ENCODE measurements at places on chromosomes 2 and 18. TPM values are rescaled to one million over a fixed set of nuclear protein-coding genes. Genes with fewer than 3 reads are reported as not detected.

The CFAP65 gene
- polyA plus RNA-seq, result 0.83 TPM

- no peak for DNase-seq
These were observed 32.5 kb downstream of the SLC1A4 start for GRCh38 chr2:65021709-65022108.

The FZD7 gene
- polyA plus RNA-seq, result 43.1 TPM

The DPP10 gene
- polyA plus RNA-seq, result 4.5 TPM

DNA sequence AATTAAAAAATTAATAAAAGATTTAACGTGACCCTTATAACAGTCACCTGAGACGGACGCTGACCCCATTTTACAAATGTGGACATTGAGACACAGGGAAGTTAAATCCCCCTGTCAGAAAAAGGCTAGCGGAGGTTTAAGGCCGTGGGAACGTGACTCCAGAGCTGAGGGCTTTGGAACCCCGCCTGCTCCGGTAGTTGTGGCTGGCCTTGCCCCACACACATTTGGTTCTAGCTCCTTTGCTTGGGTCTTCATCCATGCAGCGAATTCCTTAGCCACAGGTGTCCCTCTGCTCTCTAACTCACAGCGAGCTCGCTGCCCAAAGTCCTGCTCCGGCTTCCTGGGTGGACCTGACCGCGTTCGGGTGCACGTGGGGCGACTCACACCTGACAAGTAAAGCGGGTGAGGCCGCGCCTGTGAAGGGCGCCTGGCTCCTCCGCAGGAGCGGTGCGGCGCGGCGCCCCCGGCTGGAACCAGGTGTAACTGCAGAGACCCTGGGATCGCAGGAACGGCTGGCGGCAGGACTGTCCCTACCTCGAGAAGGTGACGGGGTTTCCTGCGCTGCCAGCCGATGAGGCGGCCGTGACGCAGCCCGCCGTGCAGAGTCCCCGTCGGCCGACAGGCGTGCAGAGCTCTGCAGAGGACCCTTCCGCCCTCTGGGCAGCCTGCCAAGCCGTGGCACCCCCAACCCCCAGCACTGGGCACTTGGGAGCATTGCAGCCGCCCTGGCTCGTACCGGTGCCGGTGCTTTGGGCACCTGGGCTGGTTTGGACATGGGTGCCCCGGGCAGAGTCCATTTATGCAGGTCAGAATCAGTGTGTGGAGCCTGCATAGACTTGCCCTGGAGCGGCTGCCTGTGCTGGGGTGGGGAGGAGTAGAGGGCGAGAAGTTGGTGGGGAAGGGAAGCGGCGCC is 2.4 kb upstream of the PROC start:
- DNase-seq, result peak; percentile 84

- peak; percentile 83 for DNase-seq
These were observed 7.6 kb downstream of the TBR1 start for GRCh38 chr2:161423421-161424393.

DNA sequence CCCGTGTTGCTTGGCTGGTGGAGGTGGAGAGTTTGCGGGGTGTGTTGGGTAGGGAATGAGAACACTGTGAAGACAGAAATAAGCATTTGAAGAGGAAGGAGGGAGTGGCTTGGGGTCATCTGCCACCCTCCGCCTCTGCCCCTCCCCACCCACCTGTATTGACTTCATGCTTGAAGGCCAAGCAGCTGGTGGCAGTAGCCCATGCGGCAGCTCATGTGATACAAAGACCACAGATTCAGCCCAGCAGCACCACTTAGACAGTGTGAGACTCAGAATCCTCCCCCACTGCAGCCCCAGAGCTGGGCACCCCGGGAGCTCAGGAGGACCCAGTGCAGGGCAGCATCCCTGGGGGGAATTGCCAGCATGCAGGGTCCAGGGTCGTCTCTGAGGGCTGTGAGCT is 15.4 kb downstream of the NPPC start:
- no peak for DNase-seq

- DNase-seq, result no peak
These were observed 29.3 kb downstream of the PELI1 start for GRCh38 chr2:64114912-64115277.

DNA sequence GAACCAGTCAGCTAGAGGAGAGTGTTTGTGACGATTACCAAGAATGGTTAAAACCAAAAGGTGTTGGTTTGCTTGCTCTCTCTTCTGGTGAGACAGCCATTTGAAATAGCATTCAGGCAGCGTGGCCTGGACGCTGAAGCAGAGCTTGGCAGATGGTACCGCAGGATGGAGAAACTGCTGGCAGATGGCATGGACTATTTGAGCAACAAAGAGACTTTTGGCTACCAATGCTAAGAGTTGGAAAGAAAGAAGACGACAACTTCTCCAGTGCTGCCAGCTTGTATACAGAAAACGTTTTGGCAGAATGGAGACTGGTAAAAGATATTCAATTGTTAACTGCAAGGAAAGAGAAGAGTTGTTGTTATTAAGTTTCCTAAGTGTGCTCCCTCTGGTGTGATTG is 315.0 kb downstream of the PARD3B start:
- no peak for DNase-seq

DNA sequence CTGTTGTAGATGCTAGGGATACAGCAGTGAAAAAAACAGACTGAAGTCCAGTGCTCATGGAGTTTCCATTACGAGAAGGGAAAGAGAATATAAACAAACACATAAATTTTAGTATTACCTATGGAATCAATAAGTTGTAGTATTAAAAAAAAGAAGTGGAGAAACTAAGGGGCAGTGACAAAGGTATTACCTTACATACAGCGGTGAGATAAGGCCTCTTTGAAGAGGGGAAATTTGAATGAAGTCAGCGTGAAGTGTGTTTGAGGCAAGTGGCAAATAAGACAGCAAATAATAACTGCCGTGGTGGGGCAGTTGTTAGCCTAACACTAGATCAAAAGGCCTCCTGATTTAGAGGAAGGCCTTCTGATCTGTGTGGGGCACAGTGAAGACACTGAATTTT is 57.9 kb downstream of the TLK1 start:
- DNase-seq, result no peak

DNA sequence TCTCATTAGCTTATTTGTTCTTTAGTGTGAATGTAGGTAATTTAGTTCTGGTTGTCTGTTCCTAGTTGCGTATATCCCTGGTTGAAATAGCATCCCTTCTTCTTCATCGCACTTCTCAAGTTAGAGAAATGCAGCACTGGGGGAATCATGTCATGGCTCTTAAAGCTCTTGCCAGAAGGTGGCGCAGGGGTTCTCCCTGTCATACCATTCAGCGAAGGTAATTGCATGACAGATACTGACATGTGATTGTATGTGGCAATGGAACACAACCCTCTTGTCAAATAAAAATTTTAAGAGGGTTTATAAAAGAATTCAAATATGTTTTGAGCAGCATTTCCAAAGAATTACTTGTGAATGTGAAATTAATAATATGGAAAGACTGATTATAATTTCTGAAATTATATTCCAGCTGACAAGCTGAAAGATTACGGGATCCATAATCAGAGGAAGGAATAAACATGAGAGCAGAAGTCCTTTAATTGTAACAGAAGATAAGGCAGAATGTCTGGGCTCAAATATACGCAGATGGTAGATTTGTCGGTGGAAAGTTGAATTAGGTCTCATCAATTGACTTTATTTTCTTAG is 411.7 kb downstream of the DSEL start:
- peak; percentile 30 for DNase-seq

The SNED1 gene
- polyA plus RNA-seq, result 81.0 TPM

The TMEM198 gene
- 2.4 TPM for polyA plus RNA-seq

DNA sequence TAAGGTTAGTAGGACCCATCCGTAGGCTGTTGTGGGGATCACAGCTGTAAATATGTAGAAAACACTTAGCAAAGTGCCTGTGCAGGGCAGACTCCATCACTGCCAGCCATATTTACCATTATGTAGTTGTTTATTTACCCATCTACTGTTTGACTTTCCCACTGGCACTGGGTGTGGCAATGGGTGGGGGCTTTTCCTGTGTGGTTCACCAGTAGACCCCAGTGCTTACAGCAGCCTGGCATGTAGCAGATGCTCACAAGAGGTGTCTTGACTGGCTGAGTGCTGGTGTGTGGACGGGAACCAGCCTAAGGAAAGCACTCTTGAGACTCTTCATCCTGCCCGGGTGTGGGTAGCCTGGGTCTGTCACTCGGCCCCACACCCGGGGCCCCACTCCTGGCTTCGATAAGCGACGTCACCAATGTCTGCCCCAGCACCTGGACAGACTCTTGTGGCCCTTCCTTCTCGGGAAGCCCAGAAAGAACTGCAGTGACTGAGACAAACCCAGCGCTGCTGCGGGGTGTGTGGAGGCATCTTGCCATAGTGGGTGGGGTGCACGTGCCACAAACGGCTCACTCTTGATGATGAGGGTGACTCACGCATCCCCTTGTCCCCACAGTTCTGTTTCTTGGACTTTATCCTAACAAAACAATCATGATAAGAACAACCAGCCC is 78.3 kb downstream of the HDAC4 start:
- no peak for DNase-seq

The LOXL3 gene
- polyA plus RNA-seq, result 10.7 TPM

DNA sequence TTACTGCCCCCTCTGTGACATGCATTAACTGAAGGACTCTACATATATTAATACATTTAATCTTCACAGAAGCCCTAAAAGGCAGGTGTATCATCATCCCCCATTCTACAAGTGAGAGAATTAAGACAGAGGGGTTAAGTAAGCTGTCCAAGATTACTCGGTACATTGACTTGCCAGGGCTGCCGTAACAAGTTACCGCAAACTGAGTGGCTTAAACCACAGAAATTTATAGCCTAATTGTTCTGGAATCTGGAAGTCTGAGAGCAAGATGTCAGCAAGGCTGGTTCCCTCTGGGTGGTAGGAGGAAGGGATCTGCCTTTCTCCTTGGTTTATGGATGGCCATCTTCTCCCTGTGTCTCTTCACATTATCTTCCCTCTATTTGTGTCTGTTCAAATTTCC is 605.5 kb downstream of the EPHA4 start:
- DNase-seq, result no peak

The CRYBA2 gene
- not detected for polyA plus RNA-seq

The THADA gene
- polyA plus RNA-seq, result 39.1 TPM

DNA sequence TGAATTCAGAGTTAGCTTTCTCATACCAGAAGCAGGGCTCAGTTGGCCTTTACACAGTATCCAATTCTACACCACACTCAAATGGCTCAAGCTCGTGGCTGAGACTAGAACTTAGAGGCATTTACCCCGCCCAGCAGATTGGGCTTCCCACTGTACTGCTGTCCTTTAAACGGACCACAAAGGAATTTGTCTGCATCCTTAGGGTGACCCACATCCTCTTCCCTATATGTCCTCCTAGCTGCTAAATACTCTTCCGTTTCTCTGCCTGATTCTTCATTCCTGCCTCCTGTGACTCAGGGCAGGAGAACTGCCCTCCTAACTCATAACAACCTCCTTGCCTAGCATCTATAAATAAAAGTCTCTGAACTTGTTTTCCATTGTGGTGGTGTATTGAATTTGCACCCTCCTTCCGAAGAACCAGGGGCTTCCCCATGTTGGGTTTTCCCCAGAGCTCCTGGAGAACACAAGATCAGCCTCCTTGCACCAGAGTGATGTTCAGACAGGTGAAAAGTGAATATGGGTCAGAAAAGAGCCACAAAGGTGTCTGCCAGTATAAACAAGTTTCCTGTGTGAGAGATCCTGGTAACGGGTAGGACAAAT is 32.0 kb upstream of the MC4R start:
- DNase-seq, result no peak

The CPLX4 gene
- not detected for polyA plus RNA-seq

DNA sequence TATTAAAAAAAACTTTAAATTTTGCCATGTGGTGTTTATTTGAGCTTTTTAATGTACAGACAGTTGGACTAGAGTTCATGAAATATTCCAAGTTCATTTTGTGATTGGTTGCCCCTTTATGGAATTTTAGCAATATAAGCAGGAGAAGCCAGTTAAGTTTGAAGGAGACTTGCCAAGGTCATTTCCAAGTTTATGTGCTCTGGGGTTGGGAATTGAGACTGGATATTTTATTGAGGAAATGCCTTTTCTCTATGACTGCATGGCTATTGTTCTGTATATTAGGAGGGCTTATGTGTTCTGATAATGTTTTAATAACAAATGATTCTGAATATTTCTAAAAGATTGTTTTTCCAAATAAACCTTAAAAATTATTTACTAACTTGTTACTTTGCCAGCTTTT is 67.0 kb upstream of the TCF4 start:
- DNase-seq, result no peak

DNA sequence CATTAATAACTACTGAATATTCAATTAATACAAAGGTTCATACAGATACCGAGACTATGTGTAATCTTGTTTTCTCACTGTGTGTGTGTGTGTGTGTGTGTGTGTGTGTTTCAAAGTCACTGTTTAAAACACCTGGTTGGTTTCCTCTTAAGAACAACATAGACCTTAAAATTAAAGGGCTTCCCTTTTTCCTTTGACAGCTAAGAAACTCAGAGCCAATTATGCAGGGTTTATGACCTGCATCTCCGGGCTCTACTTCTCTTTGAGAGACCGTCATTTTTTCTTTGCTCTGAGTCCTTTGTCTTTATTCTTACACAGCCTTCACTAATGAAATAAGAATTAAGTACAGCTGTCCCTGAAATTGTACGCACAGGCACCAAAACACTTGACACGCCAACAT is 145.6 kb downstream of the HDAC4 start:
- DNase-seq, result no peak

- DNase-seq, result no peak
These were observed 3.2 kb upstream of the ANKRD53 start for GRCh38 chr2:70975237-70975636.

GRCh38 chr2:232477751-232478510 is 9.7 kb downstream of the ECEL1 start:
- DNase-seq, result no peak

The TRIM43 gene
- not detected for polyA plus RNA-seq

DNA sequence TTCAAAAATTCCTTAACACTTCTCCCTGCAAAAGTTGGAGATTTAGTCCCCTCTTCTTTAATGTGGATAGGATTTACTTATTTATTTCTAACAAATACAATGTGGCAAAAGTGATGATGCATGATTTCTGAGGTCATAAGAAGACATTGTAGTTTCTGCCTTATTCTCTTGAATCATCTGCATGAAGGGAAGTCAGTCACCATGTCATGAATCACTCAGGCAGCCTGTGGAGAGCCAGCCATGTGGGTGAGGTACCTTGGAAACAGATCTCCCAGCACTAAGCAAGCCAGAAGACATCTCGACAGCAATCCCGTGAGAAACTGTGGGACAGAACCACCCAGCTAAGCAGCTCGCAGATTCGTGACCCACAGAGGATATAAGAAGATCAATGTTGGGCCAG is 2.7 kb upstream of the ZC3H8 start:
- DNase-seq, result no peak

The SLC30A3 gene
- 0.48 TPM for polyA plus RNA-seq

- DNase-seq, result no peak
These were observed 314.3 kb upstream of the ETAA1 start for GRCh38 chr2:67082813-67083212.

The KLHL14 gene
- 1.4 TPM for polyA plus RNA-seq

- peak; percentile 81 for DNase-seq
These were observed 77.7 kb upstream of the SMAD2 start for GRCh38 chr18:48007955-48008701.

- no peak for DNase-seq
These were observed 82.7 kb downstream of the MRO start for GRCh38 chr18:50737127-50737526.

- DNase-seq, result peak; percentile 65
These were observed 489.9 kb downstream of the NYAP2 start for GRCh38 chr2:225889452-225889851.

The ESPNL gene
- 4.3 TPM for polyA plus RNA-seq
